ENCODE measurements at places on chromosomes 1 and 21.
A peak's percentile ranks its signal among the peaks of the same experiment; 100 is the strongest.

DNA sequence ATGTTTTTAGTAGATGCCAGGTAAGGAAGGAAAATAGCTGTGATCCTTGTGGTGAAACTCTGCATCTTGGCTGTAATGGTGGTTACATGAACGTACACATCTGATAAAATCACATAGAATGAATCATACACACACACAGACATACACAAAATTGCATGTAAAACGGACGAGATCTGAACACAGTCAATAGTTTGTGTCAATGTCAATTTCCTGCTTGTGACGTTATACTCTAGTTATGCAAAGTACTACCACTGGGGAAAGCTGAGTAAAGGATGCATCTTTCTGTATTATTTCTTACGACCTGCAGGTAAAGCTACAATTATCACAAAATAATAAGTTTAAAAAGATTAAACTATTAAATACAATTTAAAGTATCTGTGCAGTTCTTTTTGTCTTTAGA, 493.7 kb upstream of the ZP4 start:
- no peak for DNase-seq

- DNase-seq, result no peak
These were observed 4.0 kb upstream of the ZBTB18 start for GRCh38 chr1:244046907-244047611.

DNA sequence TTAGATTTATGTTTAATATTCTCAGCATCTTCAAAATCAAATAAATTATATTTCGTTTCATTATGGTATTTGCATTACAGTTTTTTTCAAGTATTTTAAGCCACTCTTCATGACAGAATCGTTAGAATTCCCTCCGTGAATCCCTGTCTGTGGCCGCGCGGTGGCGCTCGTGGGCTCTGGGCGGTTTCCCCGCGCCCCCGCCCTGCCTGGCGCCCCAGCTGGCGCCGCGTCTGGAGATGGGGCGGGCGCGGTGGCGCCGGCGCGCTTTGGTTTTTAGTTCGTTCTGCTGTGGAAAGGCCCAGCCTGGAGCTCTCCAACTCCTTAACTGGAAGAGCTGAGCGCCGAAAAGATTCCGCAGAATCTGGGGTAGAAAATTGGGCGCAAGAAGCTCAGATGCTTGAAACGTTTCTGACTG, 25.7 kb downstream of the PRMT2 start:
- peak; percentile 86 for DNase-seq

GRCh38 chr1:94272388-94272787, 35.0 kb upstream of the ARHGAP29 start:
- no peak for DNase-seq

GRCh38 chr1:231557411-231557810, 28.9 kb downstream of the TSNAX start:
- no peak for DNase-seq

All from fibroblast of gingiva (primary cell).